ENCODE measurements at places on chromosomes 7 and 10. TPM values are rescaled to one million over a fixed set of nuclear protein-coding genes. Genes with fewer than 3 reads are reported as not detected.

Gene CCDC136
- 13.8 TPM for total RNA-seq

Gene PLEKHS1
- total RNA-seq = not detected

Gene CFAP69
- not detected for total RNA-seq

Gene DEPP1
- total RNA-seq = 0.23 TPM

Gene CALCR
- total RNA-seq = not detected

Gene PTPRZ1
- not detected for total RNA-seq

Gene HOXA6
- total RNA-seq = not detected

Gene RPA3
- 89.5 TPM for total RNA-seq

Gene BAMBI
- total RNA-seq = 0.31 TPM

Gene GOLGA7B
- total RNA-seq = 10.8 TPM

Gene NPTX2
- not detected for total RNA-seq

Gene CTAGE8
- total RNA-seq = 1.1 TPM

Gene ABCB4
- 0.54 TPM for total RNA-seq

Gene XPNPEP1
- total RNA-seq = 99.4 TPM

Gene CFAP46
- total RNA-seq = not detected
